RWPE1 (cell line): ENCODE measurements at places on chromosomes 6 and 20.

- no peak for DNase-seq
These were observed 265.0 kb downstream of the UTRN start for GRCh38 chr6:144549837-144550747.

- no peak for DNase-seq
These were observed 816 bp downstream of the NPEPL1 start for GRCh38 chr20:58693226-58694006.

- no peak for DNase-seq
These were observed 182.7 kb upstream of the CCN2 start for GRCh38 chr6:132133736-132134445.

DNA sequence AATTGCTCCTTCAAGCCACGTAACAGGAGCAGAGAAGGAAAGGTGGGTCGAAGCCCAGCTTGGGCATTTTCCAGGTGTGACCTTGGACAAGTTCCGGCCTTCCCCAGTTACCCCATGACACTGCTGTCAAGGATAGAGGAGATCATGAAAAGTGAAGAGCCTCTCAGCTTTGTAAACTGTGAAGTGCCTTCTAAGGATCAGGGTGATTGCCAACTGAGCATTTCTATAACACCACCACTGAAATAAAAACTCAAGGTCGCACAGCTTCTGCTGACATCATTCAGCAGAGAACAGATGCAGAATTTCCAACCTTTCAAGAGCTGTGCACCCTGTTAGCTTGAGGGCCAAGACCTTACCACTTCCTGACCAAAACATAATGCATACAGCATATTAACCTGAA is 24.0 kb upstream of the ZMYND8 start:
- DNase-seq: no peak

GRCh38 chr6:126722411-126722810 is 382.5 kb downstream of the CENPW start:
- no peak for DNase-seq

DNA sequence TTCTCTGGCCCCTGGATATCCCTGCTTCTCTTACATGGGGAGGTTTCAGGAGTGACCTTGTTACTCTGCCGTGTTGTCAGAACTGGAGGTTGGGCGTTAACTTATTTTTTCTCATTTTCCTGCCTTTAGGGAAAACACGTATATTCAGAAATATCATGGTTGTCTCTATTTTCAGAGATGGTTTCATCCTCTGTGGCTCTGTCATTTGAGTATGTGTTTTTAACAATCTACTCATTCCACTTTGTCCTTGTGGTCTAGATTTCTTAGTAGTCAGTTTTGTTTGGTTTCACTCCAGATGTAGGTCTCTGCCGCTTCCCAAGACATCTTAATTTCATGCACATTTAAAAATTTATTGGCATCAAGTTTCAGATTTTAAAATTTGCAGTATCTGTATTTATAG is 45.9 kb downstream of the KCNS1 start:
- no peak for DNase-seq

- no peak for DNase-seq
These were observed 649.1 kb downstream of the EPM2A start for GRCh38 chr6:145086197-145086596.

DNA sequence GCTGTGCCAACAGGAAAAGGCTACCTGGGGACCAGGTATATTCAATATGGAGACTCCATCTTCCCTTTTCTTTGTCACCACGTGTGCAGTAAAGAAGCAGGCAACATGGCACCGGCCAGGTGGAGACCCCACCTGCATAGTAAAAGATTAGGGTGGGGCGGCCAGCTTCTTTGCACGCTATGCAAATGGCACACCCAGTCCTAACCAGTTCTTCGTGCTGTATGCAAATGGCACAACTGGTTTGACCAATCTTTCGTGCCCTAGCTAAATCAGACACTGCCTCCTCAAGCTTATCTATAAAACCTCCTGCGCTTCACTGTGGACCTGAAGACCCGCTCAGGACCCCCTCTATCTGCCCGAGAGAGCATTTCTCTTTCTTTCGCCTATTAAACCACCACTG is 88.8 kb upstream of the EZR start:
- DNase-seq: no peak

GRCh38 chr6:160301339-160301738 is 42.7 kb upstream of the SLC22A2 start:
- DNase-seq: no peak

DNA sequence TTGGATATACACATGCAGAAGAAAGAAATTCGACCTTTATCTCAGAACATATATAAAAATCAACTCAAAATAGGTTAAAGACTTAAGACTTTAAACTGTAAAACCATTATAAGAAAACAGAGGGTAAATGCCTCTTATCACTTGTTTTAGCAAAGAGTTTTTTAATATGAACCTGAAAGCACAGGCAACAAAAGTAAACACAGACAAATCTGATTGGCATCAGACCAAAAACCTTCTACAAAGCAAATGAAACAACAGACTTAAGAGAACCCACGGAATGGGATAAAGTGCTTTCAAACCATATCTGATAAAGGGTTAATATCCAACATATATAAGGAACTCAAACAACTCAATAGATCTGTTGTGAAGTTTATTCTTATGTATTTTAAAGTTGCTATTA is 309.9 kb upstream of the OPRM1 start:
- no peak for DNase-seq

DNA sequence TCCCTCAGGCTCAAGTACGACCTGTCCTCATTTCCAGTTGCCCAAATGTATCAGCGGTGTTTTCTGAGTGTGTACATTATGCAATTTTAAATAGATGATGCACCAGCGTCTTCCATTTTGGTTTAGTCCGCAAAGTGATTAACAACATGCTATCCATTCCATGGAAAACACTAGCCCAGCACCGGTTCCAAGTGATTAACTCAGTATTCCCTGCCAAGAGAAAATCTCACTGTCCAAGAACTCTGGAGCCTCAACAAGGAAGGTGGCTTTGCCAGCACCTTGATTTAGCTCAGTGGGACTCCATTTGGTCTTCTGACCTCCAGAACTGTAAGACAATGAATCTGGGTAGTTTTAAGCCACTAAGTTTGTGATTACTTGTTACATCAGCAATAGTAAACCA is 107.2 kb downstream of the FOXC1 start:
- no peak for DNase-seq

- DNase-seq: peak; percentile 8
These were observed 21.2 kb downstream of the FRMD1 start for GRCh38 chr6:168057836-168058235.

DNA sequence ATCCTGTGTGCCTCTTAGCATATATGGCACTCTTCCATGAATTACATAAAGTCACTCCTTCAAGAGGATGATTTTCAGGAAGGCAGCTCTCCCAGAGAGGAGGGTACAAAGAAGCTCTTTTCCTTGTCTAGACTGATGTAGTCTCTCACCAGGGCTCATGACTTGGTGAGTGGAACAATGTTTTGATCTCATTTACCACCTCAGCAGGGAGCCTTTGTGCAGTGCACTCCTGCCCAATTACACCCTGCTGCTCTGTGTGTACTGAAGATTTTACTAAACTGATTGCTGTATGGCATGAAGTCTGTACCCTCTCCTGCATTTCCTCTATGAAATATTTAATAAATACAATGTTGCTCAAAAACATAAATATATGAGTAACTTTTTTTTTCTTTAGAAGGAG is 598.3 kb upstream of the HS3ST5 start:
- no peak for DNase-seq

GRCh38 chr6:169779092-169779815 is 27.8 kb downstream of the ERMARD start:
- no peak for DNase-seq

DNA sequence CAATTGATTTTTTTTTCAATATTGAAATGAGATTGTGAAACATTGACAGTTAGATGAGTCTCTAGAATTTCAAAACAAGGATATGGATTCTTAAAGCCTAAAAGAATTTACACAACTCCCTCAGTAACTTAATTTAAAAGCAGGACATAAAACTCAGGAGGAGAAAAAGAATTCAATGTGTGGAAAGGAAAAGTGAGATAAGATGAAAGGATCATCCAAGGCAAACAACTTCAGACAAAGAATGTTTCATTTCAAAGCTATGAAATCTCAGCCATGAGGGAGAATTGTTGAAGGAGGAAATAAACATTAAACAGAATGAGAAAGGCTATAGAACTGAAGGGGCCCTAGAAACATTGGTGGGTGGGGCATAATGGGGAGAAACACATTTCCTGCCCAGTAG is 191.7 kb upstream of the NOX3 start:
- DNase-seq: no peak

DNA sequence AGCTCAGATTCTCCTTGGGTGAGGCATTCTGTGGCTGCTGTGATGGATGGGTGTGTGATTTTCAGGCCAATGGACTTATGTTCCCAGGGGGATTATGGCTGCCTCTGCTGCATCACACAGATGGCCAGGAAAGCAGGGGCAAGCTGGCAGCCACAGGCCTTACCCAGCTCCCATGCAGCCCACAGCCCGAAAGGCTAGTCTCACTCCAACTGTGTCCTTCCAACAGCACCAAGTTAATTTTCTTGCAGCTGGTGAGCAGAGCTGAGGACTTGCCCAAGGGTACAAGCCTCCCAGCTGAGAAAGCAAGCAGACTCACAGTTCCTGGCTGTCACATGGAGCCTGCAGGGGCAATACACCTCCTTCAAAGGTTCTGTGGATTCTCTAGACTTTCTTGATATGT is 155.2 kb upstream of the KHDRBS2 start:
- DNase-seq: no peak

GRCh38 chr6:28947831-28948270 is 24.1 kb upstream of the TRIM27 start:
- peak; percentile 53 for DNase-seq

- DNase-seq: no peak
These were observed 8.1 kb downstream of the GFOD1 start for GRCh38 chr6:13479206-13479800.

- no peak for DNase-seq
These were observed 130.8 kb upstream of the CHD6 start for GRCh38 chr20:41748756-41749582.

GRCh38 chr20:62430311-62430853 is 3.0 kb upstream of the RBBP8NL start:
- no peak for DNase-seq

DNA sequence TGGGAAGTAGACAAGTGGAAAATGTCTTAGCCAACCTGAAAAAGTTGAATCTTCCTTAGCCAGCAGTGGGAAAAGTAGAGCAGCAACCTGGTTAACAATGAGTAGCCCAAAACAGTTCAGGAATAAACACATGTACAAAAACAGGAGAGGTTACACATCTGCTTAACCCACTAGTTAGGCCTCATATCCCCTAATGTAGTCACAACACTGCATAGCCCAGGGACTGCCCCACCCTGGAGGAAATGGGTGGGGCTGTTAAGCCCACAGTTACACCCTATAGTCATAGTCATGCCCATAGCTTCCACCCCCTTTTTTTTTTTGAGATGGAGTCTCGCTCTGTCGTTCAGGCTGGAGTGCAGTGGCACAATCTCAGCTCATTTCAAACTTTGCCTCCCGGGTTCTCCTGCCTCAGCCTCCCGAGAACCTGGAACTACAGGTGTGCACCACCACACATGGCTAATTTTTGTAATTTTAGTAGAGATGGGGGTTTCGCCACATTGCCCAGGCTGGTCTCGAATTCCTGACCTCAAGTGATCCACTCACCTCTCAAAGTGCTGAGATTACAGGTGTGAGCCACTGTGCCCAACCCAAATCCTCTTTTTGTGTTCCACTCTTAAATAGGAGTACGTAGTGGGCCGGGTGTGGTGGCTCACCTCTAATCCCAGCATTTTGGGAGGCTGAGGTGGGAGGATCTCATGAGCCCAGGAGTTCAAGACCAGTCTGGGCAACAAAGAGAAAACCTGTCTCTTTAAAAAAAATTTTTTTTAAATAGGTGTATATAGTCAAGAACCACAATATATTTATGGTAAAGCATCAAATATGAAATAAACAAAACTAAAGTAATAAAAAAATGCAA is 24.5 kb downstream of the ILRUN start:
- DNase-seq: peak; percentile 80

DNA sequence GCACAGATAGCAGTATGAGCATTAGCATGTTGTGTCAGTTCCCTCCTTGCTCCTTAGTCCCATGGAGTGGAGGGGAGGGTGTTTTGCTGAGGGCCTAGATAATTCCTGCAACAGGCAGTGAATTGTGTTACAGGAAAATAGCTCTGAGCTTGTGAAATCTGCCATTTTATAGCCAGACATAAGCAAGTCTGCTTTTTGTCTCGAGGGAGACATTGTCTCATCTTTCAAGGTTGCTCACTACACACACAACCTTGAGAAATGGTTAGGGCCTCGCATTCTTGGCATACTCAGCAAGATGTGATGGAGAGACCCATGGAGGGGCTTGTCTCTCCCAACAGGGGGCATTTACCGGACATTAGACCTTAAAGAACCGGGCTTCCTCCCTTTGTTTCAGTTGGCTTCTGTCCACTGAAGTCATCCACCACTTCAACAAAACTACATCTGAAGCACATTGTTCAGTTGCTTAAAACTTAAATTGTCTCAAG is 108.0 kb upstream of the FOXO3 start:
- no peak for DNase-seq

GRCh38 chr6:6716998-6717763 is 128.7 kb downstream of the LY86 start:
- DNase-seq: no peak

DNA sequence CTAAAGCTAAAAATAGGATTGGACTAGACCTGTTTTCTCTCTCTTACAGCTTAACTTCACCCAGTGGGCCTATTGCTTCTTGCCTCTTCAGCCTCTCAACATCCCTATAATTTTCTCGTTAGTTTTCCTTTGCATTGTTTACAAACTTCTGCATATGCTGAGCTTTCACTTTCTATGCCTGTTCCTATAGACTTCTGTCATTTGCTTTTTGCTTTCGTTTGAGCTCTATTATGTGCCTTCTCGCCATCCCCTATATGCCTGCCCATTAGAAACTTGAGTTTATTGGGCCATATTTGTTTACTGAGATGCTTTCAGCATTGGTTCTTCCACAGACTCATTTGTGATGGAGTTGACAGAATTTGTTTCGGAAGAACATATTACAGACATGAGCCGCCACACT is 40.9 kb downstream of the NCOA7 start:
- no peak for DNase-seq

DNA sequence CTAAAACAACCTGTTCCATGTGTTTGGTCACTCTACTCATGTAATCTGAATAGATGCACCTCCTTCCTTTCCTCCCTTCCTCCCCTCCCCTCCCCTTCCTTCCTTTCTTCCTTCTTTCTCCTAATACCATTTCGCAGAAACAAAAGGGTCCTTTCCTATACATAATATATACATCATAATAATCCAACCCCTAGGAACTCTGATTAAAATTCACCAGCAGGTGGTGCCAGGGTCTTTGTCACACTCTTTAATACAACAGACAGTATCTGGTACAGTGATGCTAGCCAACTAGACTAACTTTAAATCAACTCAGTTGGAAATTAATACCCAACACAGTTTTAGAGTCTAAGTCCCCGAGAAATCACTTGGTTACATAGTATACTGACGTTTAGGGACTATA is 181.2 kb upstream of the SHLD1 start:
- DNase-seq: peak; percentile 46

- no peak for DNase-seq
These were observed 193.1 kb upstream of the SIM1 start for GRCh38 chr6:100657678-100658330.
